WERI-Rb-1 (cell line): ENCODE measurements at places on chromosomes 6 and 20.

DNA sequence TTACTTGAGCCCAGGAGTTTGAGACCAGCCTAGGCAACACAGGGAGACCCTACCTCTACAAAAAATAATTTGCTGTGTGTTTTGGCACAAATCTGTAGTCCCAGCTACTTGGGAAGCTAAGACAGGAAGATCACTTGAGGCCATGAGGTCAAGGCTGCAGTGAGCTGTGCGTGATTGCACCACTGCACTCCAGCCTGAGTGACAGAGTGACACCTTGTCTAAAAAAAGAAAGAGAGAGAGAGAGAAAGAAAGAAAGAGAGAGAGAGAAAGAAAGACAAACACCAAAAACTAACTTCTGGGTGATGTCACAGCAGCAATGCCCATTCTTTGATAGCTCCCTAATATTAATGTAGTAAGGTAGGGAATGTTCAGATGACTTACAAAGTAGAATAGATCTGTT is 20.4 kb downstream of the USP49 start:
- no peak for DNase-seq

DNA sequence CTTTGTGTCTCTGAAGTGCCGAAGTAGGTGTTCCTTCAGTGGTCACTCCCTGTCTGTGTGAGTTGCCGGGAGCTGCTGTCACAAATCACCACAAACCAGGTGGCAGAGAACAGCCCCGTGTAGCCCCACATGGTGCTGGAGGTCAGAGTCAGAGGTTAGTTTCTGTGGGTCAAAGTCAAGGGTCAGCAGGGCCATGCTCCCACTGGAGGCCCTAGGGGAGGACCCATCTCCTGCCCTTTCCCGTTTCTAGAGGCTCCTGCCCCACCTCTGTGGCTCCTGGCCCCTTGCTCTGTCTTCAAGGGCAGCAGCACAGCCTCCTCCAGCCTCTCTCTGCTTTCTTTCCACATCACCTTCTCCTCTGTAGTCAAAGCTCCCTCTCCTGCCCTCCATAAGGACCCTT is 264.3 kb downstream of the TAF4 start:
- DNase-seq: no peak

DNA sequence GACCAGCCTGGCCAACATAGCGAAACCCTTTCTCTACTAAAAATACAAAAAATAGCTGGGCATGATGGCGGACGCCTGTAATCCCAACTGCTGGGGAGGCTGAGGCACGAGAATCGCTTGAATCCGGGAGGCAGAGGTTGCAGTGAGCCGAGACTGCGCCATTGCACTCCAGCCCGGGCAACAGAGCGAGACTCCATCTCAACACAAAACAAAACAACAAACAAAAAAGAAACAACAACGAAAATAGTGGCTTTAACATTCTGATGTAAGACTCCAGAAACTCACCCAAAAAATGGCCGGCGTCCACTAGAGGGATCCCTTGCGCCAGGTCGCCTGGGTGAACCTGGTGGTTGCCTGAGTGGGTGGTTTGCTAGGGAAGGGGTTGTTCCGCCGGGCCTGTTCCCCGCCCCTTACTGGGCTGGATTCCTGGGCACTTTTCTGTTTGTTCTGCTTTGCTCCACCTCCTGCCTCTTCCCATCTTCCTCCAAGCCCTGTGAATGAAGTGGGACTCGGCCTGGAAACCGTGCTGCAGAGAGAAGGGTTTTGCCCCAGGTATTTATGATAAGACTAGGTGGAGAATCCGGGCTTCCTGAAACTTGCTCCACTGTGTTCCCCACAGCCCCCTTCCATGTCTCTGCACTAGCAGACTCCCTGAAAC is 1.5 kb downstream of the PABPC1L start:
- peak; percentile 72 for DNase-seq

DNA sequence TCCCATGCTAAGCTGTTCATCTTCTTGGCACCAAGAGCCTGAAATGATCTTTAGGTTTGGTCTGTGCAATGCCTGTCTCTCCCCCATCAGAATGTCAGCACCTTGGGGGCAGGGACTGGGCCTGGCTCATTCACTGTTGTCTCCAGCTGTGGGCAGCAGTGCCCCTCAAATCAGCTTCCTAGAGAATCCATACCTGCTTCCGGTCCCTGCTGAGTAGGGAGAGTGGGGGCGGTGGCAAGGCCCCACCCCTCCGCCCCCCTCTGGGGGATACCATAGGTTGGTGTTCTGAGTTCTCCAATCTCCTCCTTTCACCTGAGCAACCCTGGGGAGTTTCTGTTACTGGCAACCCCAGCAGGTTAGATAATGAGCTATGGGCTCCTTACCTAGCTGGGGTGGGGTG is 19.2 kb upstream of the SPDEF start:
- DNase-seq: no peak

DNA sequence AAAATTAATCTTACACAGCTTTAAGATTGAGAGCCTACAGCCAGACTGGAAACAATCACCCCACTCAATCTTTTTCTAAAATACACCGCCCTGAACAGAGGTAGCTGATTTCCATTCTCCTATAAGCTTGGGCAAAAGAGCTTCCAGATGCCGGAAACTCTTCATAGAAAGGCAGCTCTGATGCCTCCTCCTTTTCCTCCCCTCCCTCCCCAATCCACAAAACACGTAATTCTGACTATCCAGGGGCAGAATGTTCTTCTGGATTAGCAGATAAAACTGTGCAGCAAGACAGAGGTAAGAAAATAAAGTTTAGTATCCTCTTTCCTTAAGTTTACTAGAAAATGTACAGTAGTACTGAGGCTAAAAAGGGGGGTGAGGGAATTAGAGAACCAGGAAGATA is 15.8 kb downstream of the ADNP start:
- DNase-seq: no peak

DNA sequence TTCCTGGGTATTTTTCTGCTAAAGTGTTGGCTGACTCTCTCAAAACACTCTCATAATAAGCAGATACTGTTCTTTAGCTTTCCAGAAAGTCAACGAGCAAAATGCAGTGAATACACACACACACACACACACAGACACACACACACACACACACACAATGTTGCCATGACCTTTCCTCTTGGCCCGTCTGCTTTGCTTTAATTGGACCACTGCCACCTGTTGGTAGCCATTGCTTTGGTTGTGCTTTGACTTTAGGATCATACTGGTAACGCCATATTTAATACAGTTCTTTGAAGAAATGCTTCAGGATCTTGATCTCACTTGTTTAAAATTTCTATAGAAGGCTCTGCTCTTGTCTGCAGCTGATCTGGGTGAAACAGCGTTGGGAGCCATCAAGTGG is 4.4 kb downstream of the FIG4 start:
- DNase-seq: no peak

GRCh38 chr6:142802124-142802523 is 142.9 kb downstream of the HIVEP2 start:
- DNase-seq: no peak

GRCh38 chr6:168370310-168370991 is 50.9 kb upstream of the DACT2 start:
- peak; percentile 87 for DNase-seq
